Right cardiac atrium (tissue), 5 donors: ENCODE measurements at places on chromosomes 3 and 15. TPM values are rescaled to one million over a fixed set of nuclear protein-coding genes. Genes with fewer than 3 reads are reported as not detected.

DNA sequence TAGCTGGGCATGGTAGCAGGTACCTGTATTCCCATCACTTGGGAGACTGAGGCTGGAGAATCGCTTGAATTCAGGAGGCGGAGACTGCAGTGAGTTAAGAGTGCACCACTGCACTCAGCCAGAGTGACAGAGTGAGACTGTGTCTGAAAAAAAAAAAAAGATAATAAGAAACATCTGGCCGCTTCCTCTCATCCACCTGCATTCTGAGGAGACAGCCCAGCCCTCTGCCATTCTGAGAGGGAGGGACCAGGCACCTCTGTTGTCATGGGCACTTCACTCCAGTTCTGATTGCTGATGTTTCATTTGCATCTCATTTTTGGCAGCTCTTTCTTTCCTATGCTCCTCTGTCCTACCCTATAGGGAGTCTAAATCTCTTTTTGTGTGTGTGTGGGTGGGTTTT, 36.4 kb upstream of the GSK3B start:
- no peak for DNase-seq

DNA sequence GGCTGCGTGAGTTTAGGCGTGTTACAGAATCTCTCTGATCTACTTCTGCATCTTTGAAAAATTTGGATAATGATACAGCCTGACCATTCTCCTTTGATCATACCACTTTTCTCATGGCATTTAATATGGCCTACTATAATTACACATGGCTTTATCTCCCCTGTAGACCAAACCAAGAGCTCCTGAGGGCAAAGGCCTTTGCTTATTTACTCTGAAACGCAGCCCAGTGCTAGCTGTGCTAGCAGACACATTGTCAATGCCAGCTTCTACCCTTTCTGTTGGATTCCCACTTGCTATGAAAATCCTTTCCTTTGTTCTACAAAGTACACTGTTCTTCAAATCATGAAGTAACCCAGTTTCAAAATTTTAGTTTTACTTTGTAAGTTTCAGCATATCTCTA, 16.5 kb upstream of the VGLL4 start:
- DNase-seq = no peak

DNA sequence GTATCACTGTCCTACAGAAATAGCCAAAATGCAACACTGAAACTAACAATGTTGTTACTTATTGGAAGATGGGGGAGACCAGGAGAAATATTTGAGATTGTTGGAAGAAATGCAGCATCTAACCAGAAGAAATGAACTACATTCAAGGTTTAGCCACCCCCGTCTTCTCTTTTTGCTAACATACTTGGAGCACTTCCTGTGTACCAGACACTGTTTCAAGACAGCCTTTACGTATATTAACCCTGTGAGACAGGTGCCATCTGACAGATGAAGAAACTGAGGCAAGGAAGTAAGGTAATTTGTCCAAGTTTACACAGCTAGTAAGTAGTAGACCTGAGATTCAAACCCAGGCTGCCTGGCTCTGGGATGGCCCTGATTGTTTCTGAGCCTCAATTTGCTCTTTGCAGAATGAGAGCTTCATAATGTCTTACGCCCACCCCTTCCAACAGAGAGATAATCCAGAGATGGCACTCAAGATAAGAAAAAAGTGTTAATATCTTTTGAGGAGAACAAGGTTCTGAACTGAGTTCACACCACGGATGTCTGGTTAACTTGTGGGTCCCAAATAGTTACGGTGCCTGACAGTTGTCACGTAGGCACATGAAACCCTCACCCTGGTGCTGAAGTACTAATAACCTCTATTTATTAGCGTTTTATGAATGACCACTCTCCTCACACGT, 26.1 kb downstream of the RASGRP1 start:
- DNase-seq = no peak

DNA sequence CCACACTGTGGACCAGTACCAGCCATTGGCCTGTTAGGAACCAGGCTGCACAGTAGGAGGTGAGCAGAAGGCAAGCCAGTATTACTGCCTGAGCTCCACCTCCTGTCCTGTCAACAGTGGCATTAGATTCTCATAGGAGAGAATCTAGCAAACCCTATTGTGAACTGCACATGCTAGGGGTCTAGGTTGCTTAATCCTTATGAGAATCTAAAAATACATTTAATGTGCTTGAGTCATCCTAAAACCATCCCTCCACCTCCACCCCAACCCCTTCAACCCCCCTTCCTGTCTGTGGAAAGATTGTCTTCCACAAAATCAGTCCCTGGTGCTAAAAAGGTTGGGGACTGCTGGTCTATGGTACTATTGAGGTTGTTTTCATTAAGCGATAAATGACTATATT, 49.3 kb upstream of the KCNAB1 start:
- no peak for DNase-seq

Gene FSTL1
- total RNA-seq = 735 TPM

Gene CCR9
- total RNA-seq = not detected

Gene LRRIQ4
- total RNA-seq = not detected
